Left lung (tissue), 14 donors: ENCODE measurements at places on chromosomes 1 and 21.

- no peak for DNase-seq
Measured at GRCh38 chr1:209382231-209383100, 201.0 kb upstream of the CAMK1G start.

DNA sequence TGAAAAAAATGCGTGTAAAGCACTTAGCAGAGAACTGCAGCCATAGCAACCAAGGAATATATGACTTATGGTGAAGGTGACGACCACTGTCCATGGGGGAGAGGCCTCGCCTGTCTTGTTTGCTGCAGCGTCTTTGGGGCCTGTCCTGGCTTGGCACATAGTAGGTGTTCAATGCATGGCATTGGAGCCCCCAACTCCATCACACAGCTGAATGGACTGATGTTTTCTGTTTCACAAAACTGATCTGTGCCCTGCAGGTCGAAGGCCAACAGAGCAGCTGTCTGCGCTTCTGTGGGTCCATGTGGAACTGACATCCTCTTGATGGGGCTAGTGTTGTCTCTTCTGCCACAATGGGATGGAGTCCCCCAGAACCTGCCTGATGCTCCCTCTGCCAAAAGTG is 296.0 kb downstream of the PTPRU start:
- DNase-seq: no peak

GRCh38 chr1:103783944-103784377 is 34.3 kb downstream of the AMY1C start:
- no peak for DNase-seq

- no peak for DNase-seq
Measured at GRCh38 chr1:63042278-63042677, 258.3 kb downstream of the ATG4C start.

DNA sequence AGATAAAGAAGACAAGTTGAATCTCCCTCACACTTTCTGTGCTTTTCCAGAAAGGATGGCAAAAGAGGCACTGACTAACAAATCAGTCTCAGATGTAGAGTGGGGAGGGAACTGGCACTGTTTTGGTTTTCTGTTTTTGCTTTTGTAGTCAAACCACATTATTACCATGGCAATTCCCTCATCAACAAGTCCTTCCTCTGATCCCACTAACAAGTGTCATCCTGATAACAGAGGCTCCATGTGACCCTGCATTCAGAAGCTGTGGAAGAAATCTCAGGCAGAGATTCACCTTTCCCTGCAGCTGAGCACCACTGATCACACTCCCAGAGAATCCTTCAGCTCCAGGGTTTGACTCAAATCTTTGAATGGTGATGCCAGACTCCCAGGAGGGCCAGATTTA is 203.4 kb downstream of the TNR start:
- DNase-seq: no peak

GRCh38 chr1:173864179-173864867 is 3.5 kb downstream of the GAS5 start:
- no peak for DNase-seq

DNA sequence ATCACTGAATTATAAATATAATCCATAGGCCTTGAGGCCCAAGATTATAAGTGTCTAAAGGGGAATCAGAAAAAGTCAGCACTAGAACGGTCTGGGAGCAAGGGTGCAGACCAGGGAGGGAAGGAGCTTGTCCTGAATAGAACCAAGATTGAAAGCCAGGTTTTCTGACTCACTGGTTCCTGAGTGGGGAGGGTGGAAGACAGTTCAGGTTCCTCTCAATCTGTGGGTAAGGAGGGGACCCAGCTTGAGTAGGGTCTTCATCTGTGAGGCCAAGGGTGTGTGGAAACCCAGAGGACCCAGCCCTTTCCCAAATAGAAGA is 842 bp downstream of the LENEP start:
- DNase-seq: no peak

DNA sequence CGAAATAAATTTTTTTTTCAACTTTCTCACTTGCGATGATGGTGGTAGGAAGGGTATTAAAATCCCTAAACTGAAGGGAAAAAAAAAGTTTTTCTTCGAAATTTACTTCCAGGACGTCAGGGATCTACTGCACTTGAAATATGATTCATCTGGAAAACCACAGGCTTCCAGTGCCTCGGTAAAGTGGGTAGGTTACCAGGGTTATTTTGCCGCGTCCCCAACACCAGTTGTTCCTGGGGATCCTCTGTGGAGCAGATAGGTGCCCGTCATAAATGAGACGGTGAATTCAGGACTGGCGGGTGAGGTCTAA is 773 bp downstream of the RABIF start:
- no peak for DNase-seq

GRCh38 chr1:236685205-236685916 is 938 bp upstream of the ACTN2 start:
- DNase-seq: no peak

DNA sequence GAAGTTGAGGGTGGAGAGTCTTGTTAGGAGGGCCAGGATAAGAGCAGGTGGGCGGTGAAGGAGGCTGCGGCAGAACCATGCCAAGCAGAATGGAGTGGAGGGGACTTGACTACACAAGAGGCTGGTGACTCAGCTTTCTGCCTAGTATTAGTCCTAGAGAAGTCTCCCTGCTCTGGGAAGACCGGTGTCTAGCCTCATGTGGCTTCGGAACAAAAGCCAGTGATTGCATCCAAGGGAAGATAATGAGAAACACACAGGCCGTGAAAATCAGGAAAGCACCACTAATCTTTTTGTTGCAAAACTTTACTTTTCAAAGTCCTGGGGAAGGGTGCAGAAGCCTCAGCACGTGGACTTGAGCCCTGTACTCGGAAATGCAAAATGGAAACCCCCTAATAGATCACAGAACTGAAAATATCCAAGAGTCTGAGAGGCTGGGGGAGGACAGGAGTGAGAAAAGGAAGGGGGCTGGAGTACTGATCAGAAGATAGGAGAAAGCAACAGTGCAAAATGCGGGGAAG is 31.4 kb downstream of the DDR2 start:
- no peak for DNase-seq

DNA sequence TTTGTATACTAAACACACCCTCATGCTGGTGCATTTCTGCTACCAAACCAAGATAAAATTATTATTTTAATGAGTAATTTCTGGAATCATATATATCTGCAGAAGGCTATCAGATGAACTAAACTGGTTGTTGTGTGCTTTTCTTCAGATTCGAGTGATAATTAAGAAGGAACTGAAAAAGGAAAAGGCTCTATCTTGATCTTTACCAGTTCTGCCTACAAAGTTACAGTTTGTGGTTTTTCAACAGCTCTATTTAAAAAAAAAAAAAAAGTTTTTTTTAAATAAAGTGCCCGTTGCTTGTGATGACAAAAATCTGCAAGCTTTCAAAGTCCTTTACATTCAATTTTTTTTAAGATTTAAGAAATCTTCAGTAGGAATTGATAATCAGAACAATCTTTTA is 13.6 kb downstream of the DENND1B start:
- DNase-seq: no peak

- no peak for DNase-seq
Measured at GRCh38 chr1:234393190-234393589, 19.9 kb downstream of the COA6 start.

- no peak for DNase-seq
Measured at GRCh38 chr1:157521056-157521455, 31.3 kb downstream of the FCRL5 start.

GRCh38 chr1:54986533-54986932 is 6.1 kb downstream of the TMEM61 start:
- no peak for DNase-seq

DNA sequence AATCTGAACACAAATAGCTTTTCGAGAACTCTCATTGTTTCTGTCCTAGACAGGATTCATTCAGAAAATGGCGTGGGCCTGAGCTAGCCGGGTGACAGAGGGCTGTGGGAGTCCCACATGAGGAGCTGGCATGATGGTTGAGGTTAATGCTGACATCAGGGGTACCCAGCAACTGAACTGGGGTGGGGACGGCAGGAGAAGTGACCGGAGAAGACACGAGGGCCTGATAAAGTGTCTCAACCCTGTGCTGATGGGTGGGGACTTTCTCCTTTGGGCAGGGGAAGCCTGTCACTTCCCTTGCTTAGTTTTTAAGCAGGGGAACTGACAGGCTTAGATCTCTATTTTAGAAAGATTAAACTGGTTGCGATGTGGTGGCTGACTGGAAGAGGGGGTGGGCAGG is 14.6 kb downstream of the CHIT1 start:
- DNase-seq: no peak

GRCh38 chr1:178060789-178061556 is 32.9 kb upstream of the RASAL2 start:
- no peak for DNase-seq

- no peak for DNase-seq
Measured at GRCh38 chr1:162067466-162067865, 2.0 kb upstream of the NOS1AP start.

GRCh38 chr1:119367432-119368124 is 1.0 kb upstream of the HAO2 start:
- DNase-seq: peak; percentile 42
